ENCODE measurements at places on chromosomes 16 and 17. TPM values are rescaled to one million over a fixed set of nuclear protein-coding genes. Genes with fewer than 3 reads are reported as not detected.

KCTD11 gene
- total RNA-seq = 7.1 TPM

CACNG3 gene
- not detected for total RNA-seq

TBX6 gene
- 0.39 TPM for total RNA-seq

EXOC3L1 gene
- 1.4 TPM for total RNA-seq

VWA3A gene
- not detected for total RNA-seq

DNA sequence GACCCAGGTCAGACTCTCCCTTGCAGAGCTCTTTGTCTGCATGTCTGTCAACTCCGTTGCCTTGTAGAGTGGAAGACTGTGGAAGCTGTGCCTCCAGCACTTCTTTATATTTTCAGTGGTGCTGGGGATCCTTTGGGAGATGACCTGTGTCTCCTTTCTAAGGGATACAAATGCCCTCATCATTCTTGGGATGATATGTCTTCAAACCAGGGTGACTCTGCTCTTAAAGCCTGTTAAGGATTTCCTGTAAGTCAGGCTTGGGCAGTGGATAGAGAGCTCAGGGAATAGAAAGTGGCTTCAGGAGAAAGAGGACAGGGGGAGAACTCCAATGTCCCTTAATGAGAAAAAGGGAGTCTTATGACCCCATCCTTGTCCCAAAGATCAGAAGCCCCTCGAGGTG, 1.5 kb downstream of the HOXB3 start:
- DNase-seq = no peak

DNA sequence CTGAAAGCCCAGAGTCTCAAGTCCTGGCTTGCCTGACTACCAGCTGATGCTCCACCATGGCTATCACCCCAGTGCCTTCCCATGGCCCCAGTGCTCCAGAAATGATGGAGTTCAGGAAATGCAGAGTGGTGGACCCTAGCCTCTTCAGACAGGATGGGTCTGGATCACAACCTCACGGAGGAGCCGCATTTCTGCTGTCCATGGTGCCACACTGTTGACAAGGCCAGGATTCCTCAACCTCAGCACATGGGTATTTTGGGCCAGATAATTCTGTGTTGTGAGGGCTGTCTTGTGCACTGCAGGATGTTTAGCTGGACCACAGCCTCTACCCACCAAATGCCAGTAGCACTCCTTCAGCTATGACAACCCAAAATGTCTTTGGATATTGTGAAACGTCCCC, 6.7 kb upstream of the CRHR1 start:
- DNase-seq = no peak

DNA sequence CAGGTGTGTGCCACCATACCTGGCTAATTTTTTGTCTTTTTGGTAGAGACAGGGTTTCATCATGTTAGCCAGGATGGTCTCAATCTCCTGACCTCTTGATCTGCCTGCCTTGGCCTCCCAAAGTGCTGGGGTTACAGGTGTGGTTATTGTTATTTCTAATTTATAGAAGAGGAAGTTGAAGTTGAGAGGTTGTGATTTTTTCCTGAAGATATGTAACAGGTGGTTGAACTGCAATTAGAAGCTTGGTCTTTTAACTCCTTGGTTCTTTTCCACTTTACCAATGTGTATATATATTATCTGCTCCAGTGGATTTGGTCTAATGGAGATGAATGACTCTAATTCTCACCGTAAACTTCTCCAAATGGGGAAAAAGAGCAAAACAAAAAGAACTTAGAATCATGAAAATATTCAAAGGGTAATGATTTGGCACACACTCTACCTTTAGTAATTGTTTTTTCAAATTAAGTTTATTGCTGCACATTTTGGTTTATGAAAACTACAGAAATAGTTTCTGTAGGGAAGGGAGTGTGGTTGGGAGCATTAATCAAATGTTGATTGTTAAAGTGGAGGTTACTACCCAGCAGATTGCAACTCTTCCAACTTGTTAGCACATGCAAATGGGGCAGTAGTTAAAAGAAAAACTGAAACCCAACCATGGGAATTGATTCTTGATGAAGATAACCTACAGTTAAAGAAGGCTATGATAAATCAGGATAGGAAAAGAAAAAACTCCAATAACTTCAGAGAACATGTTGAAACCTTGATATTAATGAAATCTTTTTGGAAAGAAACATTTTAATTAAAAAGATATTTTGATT, 1.8 kb upstream of the KRT10 start:
- no peak for DNase-seq

- no peak for DNase-seq
These were observed 116.3 kb downstream of the AMFR start for GRCh38 chr16:56309008-56309407.

DNA sequence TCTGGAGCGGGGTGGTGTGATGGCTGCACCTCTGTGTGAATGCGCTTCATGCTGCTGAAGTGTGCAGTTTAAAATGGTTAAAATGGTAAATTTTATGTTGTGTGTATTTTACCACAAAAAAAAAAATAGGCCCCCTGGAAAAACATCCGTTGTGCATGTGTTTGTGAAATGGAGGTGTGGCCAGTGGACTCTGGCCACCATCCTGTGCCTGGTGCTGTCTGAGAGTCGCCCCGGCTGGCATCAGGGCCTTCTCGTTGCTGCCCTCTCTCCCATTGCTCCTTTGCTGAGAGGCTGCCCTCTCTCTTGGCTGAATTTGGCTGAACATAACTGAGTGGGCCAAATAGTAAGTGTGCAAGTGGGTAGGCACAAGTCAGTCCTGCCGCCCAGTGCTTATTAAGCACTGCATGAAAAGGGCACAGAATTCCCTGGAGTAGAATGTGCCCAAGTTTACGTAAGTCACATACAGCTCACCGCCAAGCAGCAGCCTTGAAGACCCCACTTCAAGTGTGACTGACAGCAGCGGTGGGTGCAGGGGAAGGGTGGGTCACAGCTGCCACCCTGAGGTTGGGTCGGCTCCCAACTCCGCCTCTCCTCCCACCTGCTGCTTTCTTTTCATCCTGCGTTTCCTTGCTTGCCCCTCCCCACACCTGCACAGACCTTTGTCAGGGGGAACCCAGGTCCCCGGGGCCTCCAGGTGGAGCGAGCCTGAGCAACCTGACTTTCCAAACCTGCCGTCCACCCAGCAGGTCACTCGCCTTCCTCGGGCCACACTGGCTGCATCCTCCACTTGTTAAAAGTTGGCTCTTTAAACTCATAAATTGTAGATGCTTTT, 46.8 kb downstream of the FOXK2 start:
- DNase-seq = no peak

- DNase-seq = no peak
These were observed 22.7 kb downstream of the ZNF768 start for GRCh38 chr16:30503403-30504296.

GRCh38 chr17:64515829-64516228, 9.1 kb downstream of the CEP95 start:
- no peak for DNase-seq

GRCh38 chr16:71345031-71345430, 13.5 kb upstream of the CALB2 start:
- no peak for DNase-seq

GRCh38 chr17:82012261-82012639, 10.4 kb downstream of the CENPX start:
- DNase-seq = no peak

Data from M059J (cell line).